Right renal cortex interstitium (tissue), 3 donors: ENCODE measurements at places on chromosomes 2 and 18. TPM values are rescaled to one million over a fixed set of nuclear protein-coding genes. Genes with fewer than 3 reads are reported as not detected.

DNA sequence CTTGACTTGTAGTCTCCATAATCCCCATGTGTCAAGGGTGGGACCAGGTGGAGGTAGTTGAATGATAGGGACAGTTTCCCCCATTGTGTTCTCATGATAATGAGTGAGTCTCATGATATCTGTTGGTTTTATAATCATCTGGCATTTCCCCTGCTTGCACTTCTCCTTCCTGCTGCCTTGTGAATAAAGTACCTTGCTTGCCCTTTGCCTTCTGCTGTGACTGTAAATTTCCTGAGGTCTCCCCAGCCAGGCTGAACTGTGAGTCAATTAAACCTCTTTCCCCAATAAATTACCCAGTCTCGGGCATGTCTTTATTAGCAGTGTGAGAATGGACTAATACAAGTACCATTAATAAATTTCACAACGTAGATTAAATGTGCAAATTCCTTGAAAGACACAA lies 102.3 kb upstream of the EPB41L5 start:
- no peak for DNase-seq

DNA sequence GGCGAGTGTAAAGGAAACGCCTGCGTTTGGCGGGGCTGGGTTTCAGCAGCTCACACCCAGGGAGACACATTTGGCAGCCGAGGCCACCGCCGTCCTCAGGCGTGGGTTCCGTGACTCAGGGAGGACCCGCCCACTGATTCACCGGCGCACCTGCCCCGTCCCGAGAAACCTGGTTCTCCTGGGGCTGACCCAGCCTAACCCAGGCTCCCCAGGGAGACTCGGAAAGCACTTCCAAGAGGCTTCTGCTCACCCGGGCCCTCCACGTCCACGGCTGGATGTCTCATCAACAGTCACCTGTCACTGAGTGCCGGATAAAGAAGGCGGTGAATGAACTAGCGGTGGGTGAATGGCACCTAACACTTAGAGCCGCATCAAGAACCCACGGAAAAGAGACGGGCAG lies 126.4 kb upstream of the CTDP1 start:
- no peak for DNase-seq

The PAX3 gene
- polyA plus RNA-seq: not detected

The BMP10 gene
- not detected for polyA plus RNA-seq

The MARCHF4 gene
- 0.17 TPM for polyA plus RNA-seq
